Iris pigment epithelial cell (primary cell): ENCODE measurements at places on chromosomes 5 and 9.

GRCh38 chr9:105026451-105026850, 98.5 kb upstream of the ABCA1 start:
- peak; percentile 38 for DNase-seq

DNA sequence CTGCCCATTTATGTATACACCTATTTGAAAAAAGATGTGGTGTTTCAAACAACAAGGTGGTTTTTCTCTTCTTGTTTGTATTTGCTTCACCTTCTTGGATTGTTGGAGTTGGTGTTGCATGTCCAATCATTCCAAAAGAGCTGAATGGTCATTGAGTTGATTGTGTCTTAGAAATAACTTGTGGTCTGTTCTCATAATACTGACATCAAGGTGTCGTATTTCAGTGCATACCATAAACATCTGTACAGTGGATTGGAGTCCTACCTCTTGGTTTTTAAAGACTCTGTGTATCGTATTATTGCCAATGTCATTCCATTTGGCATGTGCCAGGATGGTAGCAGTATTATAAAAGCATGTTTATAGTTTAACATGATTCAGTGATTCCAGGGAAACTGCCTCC, 73.2 kb downstream of the TRIO start:
- DNase-seq = peak; percentile 50

- DNase-seq = no peak
Measured at GRCh38 chr5:176891331-176891958, 7.7 kb downstream of the HK3 start.

DNA sequence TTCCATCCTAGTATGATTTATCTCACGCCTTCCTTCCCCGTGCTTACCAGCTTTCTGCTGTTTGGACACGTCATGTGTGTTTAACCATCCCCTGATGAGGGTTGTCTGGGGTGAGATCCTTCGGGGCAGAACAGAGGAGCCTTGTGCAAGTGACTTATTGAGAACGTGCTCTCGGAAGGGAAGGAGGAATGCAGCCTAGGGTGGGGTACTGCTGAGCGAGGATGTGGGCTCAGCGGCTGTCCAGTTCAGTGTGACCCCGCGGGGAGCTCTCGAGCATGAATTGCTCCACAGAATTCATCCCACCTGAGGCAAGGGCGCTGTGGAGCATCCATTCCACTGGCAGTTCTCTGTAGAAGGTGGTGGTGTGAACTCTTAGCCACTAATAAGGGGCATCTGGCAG, 4.0 kb downstream of the MYOZ3 start:
- DNase-seq = no peak

DNA sequence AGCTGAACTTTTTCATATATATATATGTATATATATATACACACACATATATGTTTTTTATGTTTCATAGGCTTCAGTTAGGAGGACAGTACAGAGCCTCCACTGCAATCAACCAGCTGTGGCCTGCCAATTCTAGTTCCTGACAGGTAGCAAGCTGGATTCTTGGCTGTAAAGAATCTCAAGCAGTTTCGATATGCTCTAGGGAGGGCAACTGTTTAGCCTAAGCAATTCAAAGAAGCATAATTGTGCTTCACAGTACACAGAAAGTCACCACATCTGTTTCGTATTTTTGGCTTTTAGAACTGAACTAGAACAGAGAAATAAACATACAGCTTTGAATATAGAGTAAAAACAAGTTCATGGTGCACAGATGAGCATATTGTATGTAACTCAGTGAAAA, 152.4 kb upstream of the ARRDC3 start:
- no peak for DNase-seq

- DNase-seq = no peak
Measured at GRCh38 chr5:158198636-158199035, 339.7 kb upstream of the CLINT1 start.

DNA sequence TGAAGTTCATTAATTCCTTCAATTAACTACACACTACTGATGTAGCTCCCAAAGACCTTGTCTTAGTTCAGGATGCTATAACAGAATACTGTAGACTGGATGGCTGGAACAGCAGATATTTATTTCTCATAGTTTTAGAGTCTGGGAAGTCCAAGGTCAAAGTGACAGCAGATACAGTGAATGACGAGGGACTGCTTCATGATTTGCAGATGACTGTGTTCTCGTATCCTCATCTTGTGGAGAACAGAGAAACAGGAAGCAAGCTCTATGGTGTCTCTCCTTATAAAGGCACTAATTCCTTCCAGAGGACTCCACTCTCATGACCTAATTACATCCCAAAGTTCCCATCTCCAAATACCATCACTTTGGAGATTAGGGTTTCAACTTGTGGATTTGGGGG, 65.6 kb upstream of the MAP1B start:
- DNase-seq = no peak

GRCh38 chr5:135662683-135663082, 83.9 kb upstream of the CXCL14 start:
- no peak for DNase-seq

GRCh38 chr9:38026840-38027527, 42.0 kb downstream of the SHB start:
- DNase-seq = no peak

- peak; percentile 82 for DNase-seq
Measured at GRCh38 chr9:98333703-98334582, 78.5 kb upstream of the TBC1D2 start.

DNA sequence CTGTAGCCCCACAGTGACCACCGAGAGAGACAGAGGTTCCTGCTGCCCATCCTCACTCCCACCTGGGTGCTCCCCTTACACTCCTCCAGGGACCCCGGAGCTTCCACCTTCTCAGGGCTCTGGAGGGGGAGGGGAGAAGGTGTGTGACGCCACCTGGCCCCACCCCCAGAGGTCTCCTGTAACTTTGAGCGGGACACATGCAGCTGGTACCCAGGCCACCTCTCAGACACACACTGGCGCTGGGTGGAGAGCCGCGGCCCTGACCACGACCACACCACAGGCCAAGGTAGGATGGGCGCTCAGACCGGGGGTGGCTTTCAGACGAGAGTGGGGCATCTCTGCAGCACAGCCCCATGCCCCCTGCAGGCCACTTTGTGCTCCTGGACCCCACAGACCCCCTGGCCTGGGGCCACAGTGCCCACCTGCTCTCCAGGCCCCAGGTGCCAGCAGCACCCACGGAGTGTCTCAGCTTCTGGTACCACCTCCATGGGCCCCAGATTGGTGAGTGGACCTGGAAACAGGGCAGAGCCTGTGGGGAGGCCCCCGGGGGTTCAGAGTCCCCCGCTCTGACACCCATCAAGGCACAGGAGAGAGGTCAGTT, 4.5 kb downstream of the MAMDC4 start:
- no peak for DNase-seq

DNA sequence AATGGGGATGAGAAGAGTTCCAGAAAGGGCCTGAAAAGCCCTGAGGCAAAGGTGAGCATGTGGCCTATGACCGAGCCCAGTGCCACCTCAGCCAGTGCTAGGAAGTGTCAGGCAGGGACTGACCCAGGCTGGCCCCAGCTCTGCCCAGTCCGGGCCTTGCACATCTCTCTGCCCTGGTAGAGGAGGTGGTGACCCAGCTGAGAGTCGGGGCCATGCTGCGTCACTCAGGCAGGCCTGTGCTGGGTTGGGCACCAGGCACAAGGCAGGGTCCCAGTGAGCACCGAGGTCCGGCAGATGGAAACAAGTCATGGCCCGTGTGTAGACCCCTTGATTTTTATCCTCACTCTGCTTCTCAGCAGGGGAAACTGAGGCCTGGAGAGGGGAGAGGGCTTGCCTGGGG, 729 bp downstream of the CDHR2 start:
- no peak for DNase-seq

GRCh38 chr5:109354761-109355160, 55.0 kb downstream of the PJA2 start:
- no peak for DNase-seq

GRCh38 chr9:96486386-96487028, 36.5 kb downstream of the HABP4 start:
- peak; percentile 91 for DNase-seq

GRCh38 chr5:152404494-152404893, 585 bp downstream of the NMUR2 start:
- DNase-seq = no peak
